ENCODE measurements at places on chromosomes 2 and 18.

DNA sequence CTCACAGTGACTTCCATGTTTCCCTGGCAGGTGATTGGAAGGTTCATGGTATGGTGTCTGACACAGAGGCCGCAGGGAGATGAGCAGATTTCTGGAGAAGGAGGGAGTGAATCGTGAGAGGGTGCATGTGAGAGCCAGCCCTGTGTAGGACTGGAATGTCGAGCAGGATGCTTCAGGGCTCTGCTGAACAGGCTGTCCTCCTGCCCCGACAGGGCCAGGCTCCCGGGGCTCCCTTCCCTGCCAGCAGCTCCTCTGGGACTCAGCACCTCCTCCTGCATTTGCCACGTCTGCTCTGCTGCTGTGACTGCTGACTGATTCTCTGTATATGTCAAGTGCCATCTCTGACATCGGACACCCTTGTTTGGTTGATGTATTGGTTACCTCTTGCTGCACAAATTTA, 38.5 kb upstream of the INHBB start:
- no peak for DNase-seq

DNA sequence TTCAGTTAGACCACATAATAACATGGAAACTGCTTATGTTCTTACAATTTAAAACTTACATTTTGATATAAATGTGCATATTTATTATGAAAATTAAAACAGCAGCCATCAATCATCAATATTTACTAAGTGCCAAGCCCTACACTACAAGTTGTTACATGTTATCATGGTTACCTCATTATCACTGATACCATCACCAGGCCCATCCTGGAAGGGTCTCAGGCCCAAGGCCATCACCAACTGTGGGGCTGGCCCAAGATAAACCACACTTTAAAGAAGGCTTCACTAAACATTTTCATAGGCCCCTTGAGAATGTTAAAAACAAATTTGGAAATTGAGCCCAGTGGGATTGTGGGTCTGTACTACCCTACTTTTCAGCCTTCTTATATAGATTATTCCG, 6.4 kb downstream of the ITSN2 start:
- DNase-seq, result no peak

GRCh38 chr2:23544589-23545295, 159.8 kb downstream of the KLHL29 start:
- no peak for DNase-seq

DNA sequence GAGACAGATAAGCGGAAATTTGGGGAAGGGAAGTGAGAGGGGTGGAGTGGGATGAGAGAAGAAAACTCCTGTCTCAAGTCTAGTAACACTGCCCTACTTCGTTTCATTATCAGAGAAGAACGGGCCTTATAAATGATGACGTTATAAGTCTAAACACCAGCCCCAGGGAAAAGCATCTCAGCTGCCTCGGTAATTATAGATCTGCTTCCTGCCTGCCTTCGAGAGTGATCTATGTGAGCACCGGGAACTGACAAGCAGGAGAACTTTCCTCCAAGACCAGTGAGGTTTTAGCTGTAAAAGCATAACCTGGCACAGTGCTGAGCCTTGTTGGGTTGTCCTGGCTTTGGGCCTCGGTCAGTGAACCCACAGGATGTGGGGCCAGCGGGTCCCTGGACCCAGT, 227.9 kb upstream of the SIX2 start:
- no peak for DNase-seq

GRCh38 chr2:11495844-11496681, 30.1 kb upstream of the E2F6 start:
- DNase-seq, result no peak

- no peak for DNase-seq
Observed at GRCh38 chr2:231016566-231017230, 20.6 kb upstream of the C2orf72 start.

GRCh38 chr2:188203776-188204175, 87.9 kb upstream of the GULP1 start:
- no peak for DNase-seq

DNA sequence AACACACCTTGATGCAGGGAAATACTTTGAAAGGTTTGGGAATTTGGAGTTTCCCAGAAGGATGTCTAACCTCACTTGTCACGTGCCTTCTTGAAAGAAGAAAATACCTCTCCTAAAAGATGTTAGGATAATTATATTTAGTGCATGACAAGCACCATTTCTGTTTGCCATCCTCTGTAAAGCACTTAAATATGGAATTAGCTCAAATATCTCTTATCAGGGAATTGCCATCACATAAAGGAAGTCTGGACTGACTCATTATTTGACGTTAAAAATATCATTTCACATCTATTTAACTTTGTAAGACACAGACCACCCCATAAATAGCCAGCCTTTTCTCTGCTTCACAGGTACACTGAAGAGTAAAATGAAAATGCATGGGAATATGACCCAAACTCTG, 140.1 kb downstream of the STK39 start:
- no peak for DNase-seq

- no peak for DNase-seq
Observed at GRCh38 chr2:95110395-95110794, 11.2 kb downstream of the MRPS5 start.

DNA sequence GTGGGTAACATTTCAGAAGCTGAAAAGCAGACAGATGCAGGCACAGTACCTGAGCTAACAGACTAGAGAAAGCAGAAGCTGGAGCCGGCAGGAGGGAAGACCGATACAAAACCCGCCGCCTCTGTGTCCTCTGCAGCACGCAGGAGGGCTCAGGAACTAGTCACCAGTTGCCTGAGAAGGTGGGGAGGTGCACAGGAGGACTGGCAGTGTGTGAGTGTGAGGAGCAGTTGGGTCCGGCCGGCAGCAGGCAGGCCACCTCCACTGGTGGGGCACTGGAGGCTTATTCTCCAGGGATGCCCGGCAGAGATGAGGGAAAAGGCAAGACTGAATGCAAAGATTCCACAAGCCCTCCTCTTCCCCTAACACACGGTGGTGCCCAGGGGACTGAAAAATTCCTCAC, 18.2 kb downstream of the ERCC3 start:
- DNase-seq, result no peak

DNA sequence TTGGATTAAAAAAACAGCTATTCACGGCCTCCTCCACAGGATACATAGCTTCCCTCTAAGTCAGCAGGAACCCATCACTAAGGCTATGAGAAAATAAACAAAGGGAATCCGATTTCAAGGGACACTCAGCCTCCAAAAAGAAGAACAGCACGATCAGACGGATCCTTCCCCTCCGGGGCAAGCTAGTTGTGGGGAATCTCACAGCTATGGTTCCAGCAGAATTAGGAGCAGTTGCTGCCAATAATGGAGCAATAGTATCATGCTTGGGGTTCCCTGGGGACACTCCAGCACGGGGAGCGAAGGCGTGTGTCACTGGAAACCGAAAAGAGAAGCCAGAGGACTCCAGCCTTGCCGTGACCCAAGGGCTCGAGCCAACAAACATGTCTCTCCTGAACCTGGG, 163.1 kb downstream of the TTC32 start:
- DNase-seq, result no peak

- DNase-seq, result no peak
Observed at GRCh38 chr2:86017901-86018896, 87.5 kb downstream of the POLR1A start.

- no peak for DNase-seq
Observed at GRCh38 chr18:421247-422155, 79.0 kb downstream of the COLEC12 start.

DNA sequence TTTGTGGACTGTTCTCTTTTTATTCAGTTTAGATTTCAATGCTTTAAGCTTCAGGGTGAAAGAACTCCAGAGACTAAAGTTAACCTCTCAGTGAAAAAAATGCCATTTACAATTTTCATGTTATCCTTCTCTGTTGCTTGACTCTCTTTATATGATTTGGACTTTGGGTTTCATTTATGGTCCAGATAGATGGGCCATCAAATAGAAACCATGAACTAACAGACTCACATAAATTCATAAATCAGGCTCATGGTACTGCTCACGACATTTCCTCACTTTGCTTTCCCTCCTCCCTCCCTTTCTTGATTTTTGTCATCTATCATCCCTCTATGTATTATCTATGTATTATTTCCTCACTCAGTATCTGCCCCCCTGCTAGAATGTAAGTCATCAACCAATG, 10.0 kb downstream of the FAM110C start:
- DNase-seq, result no peak

DNA sequence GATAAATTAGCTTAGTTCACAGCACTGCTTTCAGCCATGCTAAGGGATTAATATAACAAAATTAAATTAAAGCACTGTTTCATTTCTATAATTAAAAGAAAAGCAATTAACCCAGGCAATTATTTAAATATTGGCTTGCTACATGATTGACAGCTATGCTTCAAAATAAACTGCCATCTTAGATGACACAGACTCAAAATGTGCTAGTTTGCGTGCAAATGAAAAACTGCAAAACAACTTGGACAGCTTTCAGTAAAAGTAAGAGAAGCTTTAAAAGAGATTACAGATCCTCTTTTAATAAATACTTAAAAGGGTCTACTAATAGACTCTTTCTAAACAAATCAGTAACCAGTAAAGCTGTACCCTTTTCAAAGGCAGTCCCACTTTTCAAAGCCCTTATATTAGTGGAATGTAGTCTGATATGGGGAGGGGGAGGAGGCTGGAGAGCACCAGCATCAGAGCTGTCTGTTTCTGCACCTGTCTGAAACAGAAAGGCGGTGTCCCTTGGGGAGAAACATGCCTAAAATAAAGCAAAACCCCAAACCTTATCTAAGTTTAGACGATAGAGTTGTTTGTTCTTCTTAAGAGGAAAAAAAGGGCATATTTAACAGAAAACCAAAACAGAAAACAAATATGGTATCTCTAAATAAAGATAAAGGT, 20.8 kb downstream of the EIF2AK3 start:
- DNase-seq, result no peak

DNA sequence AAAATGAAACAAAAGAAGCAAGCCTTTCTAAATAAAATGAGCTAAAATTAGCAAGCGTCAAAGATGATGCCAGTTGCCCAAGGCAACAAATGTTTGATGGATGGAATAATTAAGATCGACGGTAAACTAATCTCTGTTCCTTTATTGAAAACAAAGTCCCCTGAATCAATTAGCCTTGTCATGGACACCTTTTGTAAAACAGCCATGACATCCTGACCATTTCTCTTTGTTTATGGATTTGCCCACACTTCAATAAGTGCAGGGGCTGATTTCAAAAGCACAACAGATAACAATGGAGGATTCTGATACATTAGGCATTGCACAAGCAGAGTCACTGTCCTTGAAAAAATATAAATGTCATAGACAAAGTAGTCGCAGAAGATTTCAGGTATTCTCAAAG, 160.1 kb upstream of the HNRNPA3 start:
- DNase-seq, result no peak

GRCh38 chr2:207091176-207091575, 74.6 kb downstream of the KLF7 start:
- DNase-seq, result no peak

DNA sequence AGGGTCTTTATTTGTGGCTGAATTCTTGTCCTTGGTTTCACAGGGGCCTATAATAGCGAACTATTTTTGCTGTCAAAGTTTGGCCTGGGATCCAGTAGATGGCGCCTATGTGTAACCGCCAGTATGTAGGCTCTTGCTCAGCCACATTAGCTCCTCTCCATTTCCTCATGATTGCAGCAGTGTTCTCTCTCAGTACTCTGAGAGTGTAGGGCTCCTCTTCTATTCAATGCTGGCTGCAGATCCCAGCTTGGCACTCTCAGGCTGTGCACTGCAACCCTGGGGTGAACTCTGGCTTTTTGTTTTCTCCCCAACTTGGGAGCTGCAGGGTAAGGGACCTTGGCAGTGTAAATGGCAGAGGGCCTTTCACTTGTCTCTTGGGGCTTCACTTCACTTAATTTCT, 344.6 kb upstream of the CHAC2 start:
- DNase-seq, result no peak

- no peak for DNase-seq
Observed at GRCh38 chr2:238869293-238870124, 21.6 kb downstream of the TWIST2 start.

DNA sequence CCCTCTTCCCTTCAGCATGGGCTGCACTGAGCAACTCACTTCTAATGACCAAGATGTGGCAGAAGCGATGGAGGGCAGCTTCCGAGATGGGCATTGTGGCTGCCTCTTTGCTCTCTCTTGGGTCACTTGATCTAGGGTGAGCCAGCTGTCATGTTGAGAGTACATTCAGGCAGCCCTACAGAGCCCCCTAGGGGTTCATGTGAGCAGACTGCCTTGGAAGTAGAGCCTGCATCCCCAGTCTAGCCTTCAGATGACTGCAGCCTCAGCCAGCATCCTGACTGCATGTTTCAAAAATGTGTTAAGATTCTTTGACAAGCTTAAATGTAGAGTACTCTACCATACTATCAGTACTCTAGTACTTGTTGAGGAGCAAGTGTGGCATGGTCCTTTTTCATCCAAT, 143.9 kb downstream of the NCK2 start:
- DNase-seq, result no peak

- no peak for DNase-seq
Observed at GRCh38 chr18:50830544-50830943, 10.7 kb upstream of the MRO start.

DNA sequence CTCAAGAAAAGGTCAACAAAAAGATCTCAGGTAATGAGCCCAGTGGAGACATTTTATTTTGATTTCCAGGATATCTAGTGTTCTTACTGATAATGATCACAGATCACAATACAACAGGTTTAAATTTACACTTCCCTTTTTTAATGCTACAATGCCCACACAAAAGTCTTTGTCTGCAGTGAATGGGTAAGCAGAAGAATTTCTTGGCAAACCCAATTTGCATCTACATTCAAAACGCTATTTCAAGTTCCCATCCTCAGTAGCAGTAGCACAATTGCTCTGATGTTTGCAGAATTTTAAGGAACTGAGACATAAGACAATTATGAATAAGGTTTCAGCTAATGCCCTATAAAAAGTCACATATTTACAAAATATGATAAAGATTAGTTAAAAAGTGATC, 929.4 kb upstream of the PIK3C3 start:
- no peak for DNase-seq

DNA sequence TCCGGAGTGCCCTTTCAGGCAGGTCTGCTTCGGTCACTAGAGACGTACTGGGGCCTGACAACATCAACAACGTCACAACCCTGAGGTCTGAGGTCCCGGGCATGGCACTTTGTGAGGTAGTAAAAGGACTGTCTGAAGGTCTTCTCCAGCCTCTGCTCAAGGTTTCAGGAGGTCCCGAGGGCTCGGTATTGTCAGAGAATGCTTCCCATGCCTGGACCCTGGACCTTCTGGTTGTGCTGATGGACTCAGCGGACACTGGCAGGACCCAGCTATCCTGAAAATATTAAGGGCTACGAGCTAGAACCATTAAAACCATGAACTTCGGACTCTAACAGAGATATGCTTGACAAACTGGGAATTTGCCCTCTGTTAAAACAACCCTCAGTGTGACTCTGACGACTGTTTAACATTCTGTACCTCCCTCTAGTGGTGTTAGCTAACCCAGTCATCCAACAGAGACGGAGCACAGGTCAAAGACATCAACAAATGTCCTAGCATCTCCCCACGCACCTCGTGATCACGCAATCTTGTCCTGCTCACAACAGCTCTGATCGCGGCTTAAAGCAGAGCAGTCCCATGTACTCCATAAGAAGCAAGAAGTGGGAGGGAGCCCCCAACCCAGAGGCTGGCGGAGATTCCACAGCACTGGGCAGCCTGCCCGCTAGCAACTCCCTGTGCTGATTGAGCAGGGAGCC, 96.5 kb downstream of the CCDC93 start:
- no peak for DNase-seq
